ENCODE measurements at places on chromosomes 6 and 20.

DNA sequence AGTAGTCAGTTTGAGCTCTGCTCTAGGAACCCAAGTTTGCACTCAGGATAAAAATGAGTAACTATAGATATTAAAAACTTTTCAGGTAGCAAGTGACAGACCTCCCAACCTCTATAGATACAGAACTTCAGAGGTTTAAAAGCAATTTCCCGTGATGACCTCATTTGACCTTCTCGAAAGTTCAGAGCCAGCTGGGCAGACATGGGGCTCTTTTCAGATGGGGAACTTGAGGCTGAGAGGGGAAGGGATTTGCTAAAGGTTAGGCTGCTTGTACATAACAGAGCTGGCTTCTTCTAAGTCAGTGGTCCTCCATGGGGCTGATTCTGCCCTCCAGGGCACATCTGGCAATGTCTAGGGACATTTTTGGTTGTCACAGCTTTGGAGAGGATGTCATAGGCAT, 58.8 kb upstream of the ZNF831 start:
- no peak for DNase-seq

DNA sequence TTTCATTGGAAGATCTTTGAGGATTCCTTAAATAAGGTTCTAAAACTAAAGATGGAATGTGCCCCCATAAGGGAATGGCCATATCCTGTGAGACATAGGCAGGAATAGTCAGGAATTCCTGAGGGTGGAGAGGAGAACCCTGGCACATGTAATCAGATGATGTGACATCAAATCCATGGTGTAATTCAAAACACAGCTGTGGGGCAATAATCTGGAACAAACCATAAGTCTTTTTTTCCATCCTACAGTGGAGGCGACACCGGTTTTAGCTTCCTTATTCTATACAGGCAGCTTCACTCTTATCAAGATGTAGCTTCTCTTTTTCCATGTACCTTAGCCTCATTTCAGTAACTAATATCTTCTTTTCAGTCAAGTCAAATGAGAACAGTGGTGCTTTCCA, 133.6 kb upstream of the CITED2 start:
- no peak for DNase-seq

DNA sequence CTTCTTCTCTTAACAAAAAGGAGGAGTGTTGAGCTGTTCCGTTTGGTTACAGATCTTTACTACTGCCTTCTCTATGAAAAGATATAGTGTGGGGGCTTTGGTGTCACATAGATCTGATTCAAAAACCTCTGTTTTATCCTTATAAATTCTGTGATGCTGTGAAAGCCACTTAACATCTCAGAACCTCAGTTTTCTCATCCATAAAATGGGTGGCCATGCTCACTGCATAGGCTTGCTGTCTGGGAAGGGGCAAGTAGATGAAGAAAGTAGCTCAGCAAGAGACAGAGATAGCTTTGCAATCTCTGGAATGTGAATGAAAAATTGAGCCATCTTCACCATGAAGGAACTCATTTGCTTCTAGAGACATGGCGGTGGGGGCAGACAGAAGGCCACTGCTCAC, 31.6 kb upstream of the RNF24 start:
- DNase-seq, result no peak

GRCh38 chr20:13120471-13120870, 100.6 kb upstream of the ISM1 start:
- DNase-seq, result no peak

DNA sequence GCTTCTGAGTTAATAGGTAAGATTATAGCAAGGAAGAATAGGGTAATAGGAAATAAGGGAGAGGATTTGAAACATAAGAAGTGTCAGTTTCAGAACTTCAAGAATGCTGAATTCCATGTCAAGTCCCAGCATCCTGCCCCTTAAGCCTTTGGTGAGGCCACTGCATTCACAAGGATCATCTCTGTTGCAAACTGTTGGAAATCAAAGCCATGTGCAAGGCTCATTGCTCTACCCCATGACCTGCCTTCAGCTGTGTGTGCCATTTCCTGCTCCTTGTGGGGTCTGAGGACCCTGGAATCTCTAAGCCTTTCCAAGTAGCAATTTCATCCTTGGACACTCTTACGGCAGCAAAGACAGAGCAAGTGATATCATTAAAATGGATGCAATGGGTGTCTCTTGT, 203.0 kb downstream of the CDC5L start:
- no peak for DNase-seq

DNA sequence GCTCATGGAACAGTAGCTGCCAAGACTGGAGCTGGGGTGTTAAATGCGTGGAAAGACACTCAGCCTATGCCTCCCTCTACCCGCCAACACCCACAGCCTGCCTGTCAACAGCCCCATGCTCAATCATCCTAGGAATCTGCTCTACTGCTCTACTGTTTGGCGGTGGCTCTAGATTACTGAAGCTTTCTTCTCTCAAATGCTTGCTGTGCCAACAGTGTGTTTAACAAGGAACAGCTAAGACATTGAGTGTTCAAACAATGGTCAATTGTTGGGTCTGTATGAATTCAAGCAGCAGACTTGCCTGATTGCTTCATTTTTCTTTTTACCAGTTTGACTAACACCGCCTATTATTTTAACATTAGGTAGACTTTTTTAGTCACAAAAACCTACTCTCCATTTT, 258.6 kb downstream of the SOD2 start:
- DNase-seq, result no peak

DNA sequence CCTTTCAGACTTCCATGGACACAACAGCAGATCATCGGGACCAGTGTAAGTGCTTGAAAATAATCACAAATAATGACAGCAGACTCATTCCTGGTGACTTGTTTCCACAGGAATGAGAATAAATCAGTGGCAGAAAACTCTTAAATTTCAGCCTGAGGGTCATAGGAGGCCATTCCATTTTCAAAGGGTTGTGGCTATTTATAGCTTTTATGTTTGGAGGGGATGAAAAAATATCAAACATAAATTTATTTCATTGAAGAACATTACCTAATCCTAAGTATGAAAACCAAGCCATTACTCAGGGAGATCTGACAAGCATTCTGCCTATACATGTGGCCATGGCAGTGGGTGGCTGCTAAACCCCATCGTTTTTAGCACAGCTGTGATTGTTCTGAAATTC, 173.6 kb upstream of the CNR1 start:
- no peak for DNase-seq

- no peak for DNase-seq
These were observed 199.5 kb upstream of the KCNK16 start for GRCh38 chr6:39521958-39522357.

DNA sequence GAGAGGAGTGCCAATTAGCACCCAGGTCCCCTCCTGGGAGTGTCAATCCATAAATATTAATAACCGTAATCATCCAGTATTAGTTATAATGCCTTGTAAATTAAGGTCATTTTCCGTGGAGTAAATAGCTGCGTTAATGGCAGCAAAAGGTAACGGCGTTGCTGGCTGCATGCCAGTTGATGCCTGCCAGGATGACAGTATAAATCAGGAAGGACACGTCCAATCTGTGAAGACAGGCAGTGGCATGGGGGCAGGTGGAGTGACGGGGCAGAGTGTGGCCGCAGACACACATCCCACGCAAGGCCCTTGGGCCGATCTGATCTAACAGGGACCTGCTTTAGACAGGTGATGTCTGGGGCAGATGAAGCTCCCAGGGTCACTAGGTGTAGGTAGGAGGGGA, 49.1 kb downstream of the KCNB1 start:
- no peak for DNase-seq

GRCh38 chr6:57267586-57268293, 45.6 kb upstream of the RAB23 start:
- DNase-seq, result peak; percentile 18

DNA sequence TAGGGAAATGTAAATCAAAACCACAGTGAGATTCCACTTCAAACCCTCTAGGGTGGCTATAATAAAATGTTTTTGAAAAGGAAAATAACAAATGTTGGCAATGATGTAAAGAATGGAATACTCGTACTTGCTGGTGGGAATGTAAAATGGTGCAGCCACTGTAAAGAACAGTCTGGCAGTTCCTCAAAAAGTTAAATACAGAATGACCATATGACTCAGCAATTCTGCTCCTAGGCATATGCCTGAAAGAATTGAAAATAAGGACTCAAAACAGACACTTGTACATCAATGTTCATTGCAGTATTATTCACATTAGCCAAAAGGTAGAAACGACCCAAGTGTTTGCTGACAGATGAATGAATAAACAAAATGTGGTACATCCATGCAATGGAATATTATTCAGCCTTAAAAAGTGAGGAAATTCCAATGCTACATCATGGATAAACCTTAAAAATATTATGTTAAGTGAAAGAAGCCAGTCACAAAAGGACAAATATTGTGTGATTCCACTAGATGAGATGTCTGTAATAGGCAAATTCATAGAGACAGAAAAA, 10.2 kb upstream of the RNF114 start:
- no peak for DNase-seq

All from stimulated activated CD4-positive, alpha-beta T cell treated with anti-CD3 and anti-CD28 coated beads, Interleukin-2, amount 100 ng/mL, for 4 hours (primary cell).